RCC 7860 (cell line): ENCODE measurements at places on chromosomes 13 and 19.
A peak's percentile ranks its signal among the peaks of the same experiment; 100 is the strongest.

DNA sequence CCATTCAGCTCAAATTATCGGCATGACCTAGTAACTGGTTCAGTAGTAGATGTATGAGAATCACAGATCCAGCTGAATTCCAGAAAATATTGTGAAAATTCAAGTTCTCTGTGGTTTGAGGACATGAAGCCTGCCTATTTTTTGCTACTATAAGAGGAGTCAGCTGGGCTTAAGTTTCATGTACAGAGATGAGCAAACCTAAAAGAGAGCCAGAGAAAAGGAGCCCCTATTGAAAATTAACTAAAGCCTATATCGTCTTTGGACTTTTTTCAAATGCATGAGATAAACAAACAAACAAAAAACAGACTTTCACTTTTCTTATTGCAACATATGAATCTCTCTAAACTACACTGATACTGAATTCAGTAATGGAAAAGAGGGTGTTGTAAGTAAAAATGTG is 106.8 kb upstream of the SPRY2 start:
- DNase-seq = no peak

DNA sequence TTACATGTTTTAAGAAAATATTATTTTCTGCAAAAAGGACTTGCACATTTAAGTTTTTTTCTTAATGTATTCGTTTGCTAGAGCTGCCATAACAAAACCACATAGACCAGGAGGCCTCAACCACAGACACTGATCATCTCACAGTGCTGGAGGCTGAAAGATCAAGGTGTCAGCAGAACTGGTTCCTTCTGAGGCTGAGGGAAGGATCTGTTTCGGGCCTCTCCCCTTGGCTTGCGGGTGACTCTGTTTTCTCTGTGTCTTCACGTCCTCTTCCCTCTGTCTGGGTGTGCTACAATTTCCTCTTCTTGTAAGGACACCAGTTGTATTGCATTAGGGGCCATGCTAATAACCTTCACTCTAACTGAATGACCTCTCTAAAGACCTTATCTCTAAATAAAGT is 364.2 kb downstream of the IRS2 start:
- DNase-seq = no peak

DNA sequence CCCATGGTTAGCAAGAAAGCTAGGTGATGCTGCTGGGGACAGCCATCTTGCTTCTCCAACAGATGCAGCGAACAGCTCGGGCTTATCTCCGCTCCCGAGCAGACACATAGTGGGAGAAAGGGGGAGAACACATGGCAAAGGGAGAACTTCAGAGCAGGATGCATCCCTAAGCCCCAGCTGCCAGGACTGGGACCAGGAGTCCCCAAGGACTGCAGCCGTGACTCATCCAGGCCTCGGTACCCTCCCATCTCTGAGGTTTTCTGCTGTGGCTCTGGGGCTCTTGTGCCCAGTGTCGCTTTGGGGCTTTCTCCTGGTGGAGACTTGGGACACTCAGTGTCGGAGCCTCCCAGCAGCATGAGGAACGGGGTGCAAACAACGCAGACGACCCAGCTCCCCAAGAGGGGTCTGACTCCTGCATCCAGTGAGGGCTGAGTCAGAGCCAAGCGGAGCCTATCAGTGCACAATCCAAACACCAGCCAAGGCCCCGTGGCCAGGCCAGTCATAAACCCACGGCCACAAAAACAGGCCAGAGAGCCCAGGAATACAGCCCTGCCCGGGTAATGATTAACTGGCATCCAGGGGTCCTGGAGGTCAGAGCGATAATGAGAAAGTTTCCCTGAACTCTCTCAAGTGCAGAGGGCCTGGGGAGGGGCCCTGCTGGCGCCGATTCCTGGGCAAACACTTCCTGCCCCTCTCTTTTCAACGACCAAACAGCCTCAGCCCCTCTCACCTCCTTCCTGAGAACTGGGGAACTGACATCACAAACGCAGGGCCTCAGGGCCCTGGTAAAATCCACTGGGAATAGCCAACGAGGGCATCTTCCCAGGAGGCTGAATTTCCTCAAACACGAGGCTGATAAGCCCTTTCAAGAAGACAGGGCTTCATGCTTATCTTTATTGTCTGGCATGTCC is 202.9 kb downstream of the USP12 start:
- DNase-seq = peak; percentile 93

GRCh38 chr19:18718015-18718526 is 34.6 kb downstream of the CRTC1 start:
- no peak for DNase-seq

DNA sequence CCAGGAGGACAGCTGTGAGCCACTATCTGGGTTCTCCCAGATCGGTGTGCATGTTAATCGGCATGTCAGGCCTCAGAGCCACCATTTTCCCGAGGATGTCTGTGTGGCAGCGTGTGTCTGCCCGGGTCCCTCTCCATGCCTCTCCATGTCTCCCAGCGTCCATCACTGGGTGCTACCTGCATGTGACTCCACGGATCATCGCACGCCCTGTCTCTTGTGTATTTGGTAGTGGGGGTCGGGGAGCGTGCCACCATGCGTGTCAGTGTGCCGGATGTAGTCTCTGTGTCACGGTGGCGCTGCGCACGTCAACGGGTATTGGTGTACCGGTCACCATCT is 5.9 kb downstream of the NFIX start:
- DNase-seq = no peak

DNA sequence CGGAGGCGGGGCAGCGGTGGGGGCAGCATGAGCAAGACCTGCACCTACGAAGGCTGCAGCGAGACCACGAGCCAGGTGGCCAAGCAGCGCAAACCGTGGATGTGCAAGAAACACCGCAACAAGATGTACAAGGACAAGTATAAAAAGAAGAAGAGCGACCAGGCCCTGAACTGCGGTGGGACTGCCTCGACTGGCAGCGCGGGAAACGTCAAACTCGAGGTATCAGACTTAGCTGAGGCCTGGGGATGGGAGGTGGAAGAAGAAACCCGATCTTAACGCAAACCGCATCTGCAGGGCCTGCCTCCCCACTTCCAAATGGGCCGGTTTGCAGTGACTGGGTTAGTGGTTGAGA is 693 bp downstream of the RFXAP start:
- no peak for DNase-seq

DNA sequence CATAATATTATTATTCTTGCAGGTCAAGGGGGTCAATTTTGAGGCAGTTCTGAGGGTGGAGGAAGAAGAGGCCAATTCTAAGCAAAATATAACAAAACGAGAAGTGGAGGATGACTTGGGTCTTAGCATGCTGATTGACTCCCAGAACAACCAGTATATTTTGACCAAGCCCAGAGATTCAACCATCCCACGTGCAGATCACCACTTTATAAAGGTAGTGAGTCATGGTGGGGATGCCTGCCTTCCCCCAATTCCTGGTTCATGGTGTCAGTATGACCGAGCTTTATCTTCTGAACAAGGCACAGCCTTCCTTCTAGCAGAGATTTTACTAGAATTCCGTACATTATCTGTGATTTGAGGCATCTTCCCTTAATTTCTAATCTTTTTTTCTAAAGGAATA is 9.4 kb upstream of the DCUN1D2 start:
- no peak for DNase-seq

DNA sequence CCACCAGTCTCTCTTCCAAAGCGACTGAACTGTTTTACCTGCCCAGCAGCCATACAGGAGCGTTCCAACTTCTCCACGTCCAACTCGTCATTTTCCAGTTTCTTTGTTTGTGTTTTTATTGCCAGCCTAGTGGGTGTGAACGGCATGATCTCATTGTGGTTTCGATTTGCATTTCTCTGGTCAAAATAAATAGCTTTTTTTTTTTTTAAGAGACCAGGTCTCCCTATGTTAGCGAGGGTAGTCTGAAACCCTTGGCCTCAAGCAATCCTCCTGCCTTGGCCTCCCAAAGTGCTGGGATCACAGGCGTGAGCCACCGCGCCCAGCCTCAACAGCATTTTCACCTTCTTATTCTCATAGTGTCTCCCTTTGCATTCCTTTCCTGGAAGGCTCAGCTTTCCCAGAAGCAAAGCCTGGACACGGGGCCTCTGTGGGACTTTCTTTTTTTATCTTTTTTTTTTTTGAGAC is 4.2 kb upstream of the JSRP1 start:
- DNase-seq = no peak

DNA sequence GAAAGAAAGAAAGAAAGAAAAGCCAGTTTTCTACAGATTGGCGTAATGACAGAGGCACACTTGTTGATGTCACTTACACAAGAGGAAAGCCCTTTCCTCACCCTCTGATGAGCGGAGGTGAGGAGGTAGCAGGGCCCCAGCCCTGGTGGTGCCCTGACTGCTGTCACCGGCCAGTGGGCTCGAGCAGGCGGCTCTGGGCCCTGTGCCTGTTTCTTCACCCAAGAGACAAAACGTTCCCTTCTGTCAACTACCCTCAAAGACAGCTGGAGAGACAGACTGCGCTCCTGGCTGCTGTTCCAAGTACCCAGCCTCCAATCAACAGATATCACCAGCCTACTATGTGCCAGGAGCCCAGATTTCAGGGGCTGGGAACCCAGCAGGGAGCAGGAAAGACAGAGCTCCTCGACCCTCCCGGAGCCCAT is 10.1 kb downstream of the EPS15L1 start:
- no peak for DNase-seq

DNA sequence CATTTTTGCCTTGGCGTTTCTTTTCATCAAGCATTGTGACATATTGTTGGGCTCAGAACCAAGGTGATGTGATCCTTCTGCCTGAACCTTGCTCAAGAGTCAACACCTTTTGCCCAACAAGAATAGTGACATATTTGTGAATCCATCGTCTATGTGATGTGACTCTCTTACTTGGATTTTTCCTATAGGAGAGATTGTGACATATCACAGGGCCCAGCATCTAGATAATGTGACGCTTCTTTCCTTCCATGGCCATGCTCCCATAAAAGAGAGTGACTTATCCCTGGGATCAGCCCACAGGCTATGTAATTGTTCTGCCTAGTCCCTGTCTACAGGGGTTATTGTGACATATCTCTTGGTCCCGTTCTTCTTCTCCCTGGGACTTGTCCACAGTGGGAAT is 8.5 kb upstream of the ZNF429 start:
- no peak for DNase-seq

DNA sequence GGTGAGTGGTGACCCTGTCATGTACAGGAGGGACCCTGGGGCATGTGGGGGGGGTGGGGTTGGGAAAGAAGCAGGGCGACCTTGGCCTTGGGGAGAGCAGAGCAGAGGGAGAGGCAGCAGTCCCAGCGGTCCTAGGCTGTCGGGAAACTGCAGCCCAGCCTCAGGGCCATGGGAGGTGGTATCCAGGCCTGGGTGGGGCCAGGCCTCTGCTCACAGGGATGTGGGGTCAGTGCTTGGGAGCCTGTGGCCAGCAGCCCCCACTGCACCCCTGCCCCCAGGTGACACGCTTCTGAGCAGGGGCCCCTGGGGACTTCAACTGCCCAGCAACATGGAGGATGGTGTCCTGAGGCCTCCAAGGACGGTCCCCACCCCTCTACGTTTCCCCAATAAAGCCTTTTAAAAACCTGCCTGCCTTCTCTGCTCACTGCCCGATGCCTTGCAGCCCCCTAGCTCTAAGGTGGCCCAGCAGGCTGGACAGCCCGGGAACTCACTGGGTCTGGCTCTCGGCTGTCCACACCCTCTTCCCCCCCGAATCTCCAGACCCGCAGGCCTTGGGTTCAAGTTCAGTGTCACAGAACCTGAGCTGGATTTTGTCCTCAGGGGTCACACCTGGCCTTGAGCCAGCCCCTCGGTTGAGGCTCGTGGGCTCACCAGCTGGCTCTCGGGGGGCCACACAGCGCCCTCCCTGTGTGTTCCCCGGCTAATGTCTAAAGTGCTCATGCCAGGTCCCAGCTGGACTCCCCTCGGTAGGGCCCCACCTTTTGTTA is 6.9 kb downstream of the PNKP start:
- no peak for DNase-seq

DNA sequence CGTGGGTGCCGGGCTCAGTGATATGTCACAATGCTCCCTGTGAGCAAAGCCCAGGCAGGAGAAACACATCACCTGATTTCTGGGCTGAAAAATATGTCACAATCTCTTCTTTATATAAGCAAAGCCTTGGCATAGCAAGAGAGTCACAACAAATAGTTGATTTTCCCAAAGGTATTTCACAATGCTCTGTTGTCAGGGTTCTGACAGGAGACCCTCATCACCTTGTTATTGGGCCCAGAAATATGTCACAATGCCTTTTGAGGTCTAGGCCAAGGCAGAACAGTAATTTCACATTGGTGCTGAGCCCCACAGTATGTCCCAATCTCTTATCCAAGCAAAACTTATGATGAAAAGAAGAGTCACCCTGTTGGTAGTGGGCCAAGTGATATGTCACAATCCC is 125.7 kb downstream of the ZNF675 start:
- no peak for DNase-seq

GRCh38 chr13:113186061-113186900 is 22.2 kb downstream of the PCID2 start:
- no peak for DNase-seq

DNA sequence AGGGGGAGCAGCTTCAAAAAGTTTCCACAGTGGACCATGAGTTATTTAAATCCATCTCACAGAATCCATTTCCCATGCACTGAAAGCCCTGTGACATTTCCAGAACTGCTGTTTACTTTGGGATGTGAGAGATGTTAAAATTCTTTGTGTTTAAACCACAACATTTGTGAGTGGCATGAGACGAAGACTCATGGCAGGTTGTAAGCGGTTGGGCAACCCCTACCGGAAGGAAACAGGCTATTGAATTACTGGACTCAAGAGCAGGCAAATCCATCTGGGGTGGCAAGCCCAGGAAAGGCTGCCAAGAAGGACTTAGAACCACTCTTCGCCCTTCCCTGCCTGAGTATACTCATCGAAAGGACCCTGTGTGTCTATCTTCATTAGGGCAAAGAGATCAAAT is 22.3 kb upstream of the CLDN10 start:
- DNase-seq = peak; percentile 25

DNA sequence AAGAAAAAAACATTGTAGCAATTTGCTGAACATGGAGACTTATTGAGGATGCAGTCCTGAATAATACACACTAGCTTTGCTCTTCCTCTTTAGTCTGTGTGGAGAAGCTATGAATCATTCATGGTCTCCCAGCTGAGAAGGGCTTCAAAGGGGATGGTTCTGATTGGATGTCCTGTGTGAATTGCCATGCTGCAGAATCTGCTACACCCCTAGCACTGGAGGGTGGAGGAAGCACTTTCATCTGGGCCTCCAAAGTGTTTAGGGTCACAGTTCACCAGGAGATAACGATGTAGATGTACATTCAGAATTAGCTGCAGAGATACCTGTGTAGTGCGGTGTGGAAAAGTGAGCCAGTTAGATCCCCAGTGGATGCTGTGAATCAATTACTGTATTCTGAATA is 321.1 kb upstream of the EDNRB start:
- no peak for DNase-seq

DNA sequence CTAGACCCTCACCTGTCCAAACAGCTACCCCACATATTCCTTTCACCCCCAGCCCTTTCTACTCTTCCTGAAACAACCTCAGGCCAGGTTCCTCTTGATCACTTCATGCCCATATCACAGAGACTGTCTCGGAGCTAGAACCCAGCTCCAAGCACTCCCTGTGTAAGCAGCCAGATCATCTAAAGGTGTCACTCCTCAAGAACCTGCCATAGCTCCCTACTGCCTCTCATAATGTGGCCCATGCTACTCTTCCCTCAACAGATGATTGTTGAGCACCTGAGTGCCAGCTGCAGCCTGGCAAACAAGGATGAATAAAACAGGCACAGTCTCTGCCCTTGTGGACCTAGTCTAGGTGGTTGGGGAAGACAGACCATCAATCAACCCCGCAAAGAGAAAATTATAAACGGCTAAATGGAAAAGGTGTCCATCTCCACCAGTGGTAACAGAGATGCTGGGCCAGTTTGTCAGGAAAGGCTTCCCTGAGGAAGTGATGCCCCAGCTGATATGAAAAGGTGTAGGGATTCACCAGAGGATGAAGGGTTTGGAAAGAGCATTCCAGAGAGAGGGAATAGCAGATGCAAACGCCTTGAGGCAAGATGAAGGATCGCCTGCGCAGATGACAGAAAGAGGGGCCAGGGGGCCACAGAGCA is 8.3 kb downstream of the EPS15L1 start:
- no peak for DNase-seq

- no peak for DNase-seq
These were observed 9.5 kb downstream of the C13orf46 start for GRCh38 chr13:113964251-113964995.
